ENCODE measurements at places on chromosomes 1 and 21.

DNA sequence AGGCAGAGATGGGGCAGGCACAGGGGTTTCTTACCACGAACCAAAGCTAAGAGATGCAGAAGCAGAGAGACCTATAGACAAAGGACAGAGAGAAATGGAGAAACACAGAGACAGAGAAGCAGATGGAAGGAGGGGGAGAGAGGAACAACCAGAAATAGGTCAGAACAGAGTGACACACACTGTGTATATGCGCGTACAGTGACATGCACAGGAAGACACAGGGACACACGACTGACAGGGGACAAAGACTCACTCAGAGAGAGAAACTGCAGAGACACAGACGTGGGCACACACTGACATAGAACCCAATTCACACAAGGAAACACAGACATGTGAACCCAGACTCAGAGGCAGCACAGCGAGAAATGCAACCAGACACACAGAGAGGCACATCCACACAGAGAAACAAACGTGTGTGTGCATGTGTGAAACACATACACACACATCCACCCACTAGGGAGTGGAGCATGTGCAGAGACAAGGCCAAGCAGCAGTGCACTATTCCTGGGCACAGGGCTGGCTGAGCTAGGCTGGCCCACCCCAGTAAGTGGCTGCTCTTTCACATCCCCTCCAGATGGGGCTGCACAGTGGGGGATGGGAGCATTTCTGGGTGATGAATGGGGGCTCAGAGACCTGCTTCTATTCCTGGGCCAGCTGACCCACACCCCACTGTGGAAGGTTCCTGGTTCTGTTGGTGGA is 123.4 kb upstream of the CSF3R start:
- DNase-seq: no peak

DNA sequence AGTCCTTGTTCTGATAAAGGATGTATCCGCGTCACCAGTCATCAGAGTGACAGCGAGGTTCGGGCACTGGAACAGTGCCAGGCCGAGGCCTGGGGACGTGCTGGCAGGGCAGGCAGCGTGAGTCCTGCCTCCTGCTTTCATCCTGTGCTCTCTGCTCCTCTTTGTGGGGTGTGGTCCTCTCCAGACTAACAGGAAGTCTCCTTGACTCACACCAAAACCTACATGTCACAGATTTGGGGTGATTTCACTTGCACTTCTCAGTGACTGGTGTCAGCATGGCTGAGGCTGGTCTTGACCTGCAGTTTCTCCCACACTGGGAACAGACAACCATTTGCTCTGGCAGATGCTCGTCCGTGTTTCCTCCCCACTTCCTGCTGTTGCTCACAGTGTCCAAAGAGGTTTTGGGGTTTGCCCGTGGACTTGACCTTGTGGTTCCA is 8.8 kb upstream of the NLRP3 start:
- peak; percentile 51 for DNase-seq

- no peak for DNase-seq
Observed at GRCh38 chr21:32215306-32215685, 63.6 kb downstream of the MIS18A start.

DNA sequence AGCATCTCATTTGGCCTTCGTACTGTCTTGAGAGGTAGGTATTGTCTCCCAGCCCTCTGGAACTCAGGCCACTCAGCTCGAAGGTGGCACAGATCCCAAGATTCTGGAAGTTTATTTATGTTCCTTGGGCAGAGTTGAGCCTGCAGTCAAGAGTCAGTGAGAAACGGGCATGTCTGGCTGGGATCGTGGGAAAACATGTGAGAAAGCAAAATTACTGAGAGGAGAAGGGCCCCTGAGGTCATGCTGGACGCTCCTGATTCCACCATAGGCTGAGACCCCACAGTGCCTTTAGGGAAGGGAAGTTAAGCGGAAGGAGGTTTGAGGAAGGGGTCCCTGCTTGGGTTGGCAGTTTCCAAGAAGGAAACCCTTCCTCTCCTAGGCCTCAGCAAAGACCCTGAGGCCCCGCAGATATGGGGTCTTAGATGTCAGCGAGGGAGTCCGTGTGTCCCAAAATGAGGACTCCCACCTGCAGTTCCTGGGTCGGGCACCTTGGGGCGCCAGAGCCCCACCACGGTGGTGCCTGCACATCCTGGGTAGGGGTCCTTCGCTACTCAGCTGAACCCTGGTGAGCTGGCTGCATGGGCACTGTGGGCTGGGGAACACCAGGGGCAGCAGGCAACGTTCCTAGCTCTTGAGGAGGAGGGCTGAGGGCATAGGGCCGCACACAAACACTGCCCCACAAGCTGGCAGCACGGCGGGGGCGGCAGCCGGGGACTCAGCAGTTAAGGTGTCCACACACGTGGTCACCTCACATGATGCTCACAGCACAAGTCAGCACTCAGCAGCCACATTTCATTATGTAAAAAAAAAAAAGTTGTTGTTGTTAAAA is 12.3 kb upstream of the SEMA4A start:
- no peak for DNase-seq

DNA sequence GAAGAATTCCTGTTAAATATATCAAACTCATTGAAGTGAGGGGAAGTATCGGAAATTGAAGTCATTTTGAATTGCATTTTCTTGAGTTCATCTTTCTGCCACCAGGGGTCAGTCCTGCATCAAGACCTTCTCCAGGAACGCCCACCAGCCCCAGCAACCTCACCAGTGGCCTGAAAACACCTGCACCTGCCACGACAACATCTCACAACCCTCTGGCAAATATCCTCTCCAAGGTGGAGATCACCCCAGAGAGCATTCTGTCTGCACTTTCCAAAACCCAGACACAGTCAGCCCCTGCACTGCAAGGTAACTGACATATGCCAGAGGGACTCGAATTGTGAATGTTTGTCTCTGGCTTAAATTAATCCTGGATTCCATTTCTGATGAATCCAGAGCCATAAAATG is 22.8 kb upstream of the TARS2 start:
- DNase-seq: peak; percentile 49

DNA sequence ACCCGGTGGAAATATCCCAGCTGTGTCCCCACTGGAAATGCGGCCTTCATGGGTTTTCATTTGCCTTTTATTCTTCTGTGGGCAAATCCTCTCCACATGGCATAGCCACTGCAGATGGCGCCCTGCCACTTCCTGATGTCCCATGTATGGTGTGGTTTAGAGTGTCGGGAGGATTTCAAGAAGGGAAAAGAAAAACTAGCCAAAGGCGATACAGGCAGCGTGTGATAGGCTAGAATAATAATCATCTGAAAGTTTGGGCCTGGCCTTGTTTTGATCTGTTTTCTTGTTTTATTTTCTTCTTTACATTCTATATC is 123.6 kb downstream of the PEX14 start:
- DNase-seq: no peak

GRCh38 chr1:167861664-167862381 is 52.1 kb downstream of the ADCY10 start:
- DNase-seq: no peak

- no peak for DNase-seq
Observed at GRCh38 chr1:205936846-205937586, 6.2 kb downstream of the SLC26A9 start.

GRCh38 chr1:7285856-7286454 is 485.1 kb upstream of the VAMP3 start:
- DNase-seq: no peak

DNA sequence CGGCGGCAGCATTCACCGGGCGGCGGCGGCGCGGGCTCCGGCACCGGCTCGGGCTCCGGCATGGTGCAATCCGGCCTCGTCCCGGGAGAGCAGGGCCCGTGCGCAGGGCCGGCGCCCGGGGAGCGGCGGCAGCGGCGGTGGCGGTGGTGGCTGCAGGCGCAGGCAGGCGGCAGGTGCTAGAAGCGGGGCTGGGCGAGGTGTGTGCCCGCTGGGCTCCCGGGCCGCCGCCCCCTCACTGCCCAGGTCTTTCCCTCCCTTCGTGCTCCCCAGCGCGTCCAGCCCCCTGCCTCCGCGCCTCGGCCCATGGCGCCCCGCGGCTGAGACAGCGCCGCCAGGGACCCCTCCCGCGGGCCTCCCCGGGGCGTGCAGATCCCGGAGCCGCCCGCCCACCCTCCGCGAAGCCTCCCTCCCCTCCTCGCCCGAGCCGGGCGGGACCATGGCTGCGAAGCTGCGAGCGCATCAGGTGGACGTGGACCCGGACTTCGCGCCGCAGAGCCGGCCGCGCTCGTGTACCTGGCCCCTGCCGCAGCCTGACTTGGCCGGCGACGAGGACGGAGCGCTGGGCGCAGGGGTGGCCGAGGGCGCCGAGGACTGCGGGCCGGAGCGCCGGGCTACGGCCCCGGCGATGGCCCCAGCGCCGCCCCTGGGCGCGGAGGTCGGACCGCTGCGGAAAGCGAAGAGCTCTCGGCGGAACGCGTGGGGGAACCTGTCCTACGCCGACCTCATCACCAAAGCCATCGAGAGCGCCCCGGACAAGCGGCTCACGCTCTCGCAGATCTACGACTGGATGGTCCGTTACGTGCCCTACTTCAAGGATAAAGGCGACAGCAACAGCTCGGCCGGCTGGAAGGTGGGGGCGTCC is 492 bp downstream of the FOXO6 start:
- DNase-seq: no peak

- no peak for DNase-seq
Observed at GRCh38 chr1:97791251-97791650, 129.6 kb downstream of the DPYD start.

- no peak for DNase-seq
Observed at GRCh38 chr1:67469431-67469830, 39.2 kb upstream of the SERBP1 start.

DNA sequence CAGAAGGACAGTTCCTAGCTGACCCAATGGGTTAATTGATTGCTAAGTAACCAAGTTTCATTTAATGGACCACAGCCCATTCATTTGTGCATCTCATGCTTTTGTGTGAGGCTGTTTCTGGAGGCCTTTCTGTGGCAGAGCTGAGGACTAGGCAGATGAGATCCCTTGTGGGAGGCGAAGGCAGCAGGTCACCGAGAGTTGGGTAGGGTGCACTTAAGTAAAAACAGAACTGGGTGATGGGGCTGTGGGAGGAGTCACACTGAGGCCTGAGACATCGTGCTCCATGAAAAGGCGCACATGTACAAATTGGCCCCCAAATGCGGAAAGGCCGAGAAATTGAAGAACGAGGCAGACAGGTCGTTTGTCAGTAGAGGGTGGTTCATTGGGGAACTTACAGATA is 60.9 kb downstream of the S100B start:
- DNase-seq: no peak

DNA sequence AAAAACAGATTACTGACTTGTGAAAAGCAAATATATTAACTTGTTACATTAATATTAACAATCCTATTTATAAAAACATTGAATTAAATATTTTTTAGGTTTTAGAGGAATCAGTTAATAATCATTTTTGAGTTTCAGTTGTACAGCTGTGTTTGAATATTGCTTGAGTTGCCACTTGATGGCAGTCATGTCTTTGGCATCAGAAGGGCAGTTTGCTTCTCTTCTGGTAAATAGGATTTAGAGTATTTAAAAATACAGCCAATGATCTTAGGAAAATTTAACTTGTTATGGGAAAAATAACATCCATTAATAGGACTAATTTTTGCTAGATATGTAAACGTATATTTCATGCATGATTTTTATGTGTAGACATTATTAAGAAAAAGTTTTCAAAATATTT is 234.1 kb downstream of the NCAM2 start:
- no peak for DNase-seq

DNA sequence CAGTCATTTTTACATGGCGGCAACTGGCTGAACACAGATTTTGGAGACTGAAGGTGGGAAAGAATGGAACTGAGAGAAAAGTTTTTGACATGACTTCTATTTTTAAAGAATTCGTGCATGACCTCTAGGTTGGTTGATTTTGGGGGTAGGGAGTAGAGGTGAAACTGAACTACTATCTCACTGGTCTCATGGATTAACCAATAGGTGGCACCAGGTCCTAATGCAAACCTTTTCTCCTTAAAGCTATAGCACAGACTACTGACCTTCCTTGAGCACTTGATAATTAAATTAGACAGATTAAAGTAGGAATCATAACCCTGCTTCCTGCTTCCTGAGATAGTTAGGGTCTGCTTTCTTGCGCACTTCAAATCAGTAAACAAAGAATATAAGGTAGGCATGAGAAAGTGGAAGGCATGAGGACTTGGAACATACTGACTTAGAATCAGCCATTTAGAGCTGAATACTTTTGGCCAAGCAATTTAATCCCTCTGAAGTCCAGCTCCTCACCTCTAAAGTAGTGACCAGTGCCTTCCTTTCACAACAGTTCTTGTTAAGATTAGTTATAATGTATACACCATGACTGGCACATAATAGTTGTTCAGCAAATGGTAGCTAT is 206.0 kb downstream of the CENPF start:
- no peak for DNase-seq

GRCh38 chr1:212752252-212752933 is 39.2 kb downstream of the NSL1 start:
- DNase-seq: no peak

DNA sequence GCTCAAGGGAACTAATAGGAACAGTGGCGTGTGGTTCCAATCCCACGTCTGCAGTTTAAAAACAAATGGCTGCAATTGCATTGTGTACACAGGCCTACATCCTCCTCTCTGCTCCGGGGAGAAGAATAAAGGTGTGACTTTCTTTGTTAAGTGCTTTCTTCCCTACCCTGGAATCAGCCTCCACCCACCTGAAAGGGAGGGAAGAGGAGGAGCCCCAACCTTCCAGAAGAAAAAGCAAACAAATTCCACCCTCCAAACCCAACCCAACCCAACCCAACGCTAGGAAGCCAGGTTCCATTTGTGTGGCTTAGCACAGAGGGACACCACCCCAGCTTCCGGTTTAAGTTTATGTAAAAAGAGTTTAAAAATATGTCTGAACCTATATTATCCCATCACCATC is 11.8 kb upstream of the BACE2 start:
- DNase-seq: no peak
